ENCODE measurements at places on chromosomes 4 and X.

DNA sequence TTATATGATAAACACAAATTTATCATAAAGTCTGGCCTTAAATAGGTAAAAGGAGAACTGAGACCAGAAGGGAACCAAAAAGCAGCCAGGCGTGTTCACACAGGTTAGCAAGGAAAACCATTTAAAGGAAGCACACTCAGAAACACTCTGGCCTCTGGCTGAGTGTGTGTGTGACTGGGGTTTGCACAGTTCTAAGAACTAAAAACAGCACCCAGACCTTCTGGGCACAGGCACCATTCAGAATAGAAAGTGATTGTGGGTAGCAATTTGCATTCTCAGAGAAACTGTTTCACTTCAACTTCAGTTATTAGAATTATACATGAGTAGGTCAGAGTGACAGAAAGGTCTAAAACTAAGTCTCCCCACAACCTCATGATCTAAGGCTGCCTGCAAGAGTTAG is 10.0 kb downstream of the GPR82 start:
- no peak for DNase-seq

- DNase-seq: peak; percentile 50
These were observed 9.6 kb downstream of the BMP3 start for GRCh38 chr4:81040012-81040659.

- DNase-seq: peak; percentile 9
These were observed 1637.3 kb upstream of the PABPC4L start for GRCh38 chr4:135838889-135839288.

DNA sequence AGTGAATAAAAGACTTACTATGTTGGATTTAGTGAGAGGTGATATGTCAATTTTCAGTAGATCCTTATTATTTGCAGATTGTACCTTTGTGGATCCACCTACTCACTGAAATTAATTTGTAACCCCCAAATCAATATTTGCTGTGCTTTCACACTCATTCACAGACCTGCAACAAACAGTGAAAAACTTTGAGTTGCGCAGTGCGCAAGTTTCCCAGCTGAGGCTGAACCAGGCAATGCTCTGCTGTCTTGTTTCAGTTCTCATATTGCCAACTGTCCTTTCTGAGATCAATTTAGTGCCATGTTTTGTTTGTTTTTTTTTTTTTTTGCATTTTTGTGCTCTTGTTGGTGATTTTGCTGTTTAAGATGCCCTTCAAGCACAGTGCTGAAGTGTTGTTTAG is 40.8 kb upstream of the LEF1 start:
- no peak for DNase-seq

Measured in fibroblast of skin of scalp (primary cell).